Stimulated activated CD4-positive, alpha-beta T cell treated with anti-CD3 and anti-CD28 coated beads, Interleukin-15, amount 100 ng/mL, for 48 hours (primary cell): ENCODE measurements at places on chromosomes 3 and 15.
A peak's percentile ranks its signal among the peaks of the same experiment; 100 is the strongest.

- DNase-seq: no peak
Measured at GRCh38 chr15:91422797-91423196, 322.7 kb downstream of the SV2B start.

GRCh38 chr3:40940651-40941050 lies 258.7 kb upstream of the CTNNB1 start:
- no peak for DNase-seq

GRCh38 chr3:78870484-78870883 lies 897.3 kb downstream of the ROBO1 start:
- DNase-seq: no peak

DNA sequence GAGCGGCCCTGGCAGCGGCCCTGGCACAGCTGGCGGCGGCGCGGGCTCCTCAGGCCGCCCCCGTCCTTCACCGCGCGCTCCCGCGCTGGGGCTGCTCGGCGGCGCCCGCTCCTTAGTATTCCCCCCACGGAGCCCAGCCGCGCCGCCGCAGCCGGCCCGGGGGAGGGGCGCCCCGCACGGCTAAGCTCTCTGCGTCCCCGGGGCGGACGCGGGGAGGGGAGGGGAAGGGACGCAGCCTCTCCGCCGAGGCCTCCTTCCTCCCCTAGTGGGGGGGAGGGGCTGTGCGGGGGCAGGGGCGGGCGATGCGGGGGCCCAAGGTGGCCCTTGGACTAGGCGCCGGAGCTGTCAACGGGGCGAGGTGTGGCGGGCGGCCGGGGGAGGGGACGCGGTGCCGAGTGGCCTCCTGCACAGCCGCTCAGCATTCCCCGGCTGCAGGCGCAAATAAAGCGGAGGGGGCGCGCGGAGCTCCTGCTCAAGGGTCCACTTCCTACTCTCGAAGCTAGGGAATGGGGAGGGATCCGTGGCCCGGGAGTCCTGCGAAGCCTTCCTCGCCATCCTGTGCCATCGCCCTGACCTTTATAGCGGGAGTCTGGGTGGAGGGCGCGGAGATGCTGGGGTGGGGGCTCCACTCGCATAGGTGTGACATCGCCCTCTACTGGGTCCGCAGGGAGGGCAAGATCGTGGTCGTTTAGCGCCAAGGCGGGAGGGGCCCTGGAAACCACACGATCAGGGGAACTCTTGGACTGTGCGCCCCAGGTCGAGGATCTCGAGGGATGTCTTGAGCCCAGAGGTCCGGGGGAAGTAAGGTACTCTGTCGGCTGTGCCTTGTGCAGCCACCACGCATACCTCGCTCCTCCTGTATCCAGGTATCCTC lies 22.2 kb downstream of the EPHB3 start:
- DNase-seq: no peak

DNA sequence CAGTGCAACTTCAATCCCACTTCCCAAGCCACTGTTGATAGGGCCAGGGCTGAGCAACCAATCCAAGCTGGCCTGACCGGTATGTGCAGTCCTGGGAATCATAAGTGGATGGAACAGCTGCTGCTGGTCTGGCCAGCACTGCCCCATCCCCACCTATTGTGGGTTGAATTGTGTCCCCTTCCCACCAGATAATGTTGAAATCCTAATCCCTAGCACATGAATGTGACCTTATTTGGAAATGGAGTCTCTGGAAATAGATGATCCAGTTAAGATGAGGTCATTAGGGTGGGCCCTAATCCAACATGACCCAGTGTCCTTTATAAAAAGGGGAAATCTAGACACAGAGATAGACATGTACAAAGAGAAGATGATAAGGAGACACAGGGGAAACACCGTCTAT lies 13.7 kb upstream of the PDIA5 start:
- no peak for DNase-seq

DNA sequence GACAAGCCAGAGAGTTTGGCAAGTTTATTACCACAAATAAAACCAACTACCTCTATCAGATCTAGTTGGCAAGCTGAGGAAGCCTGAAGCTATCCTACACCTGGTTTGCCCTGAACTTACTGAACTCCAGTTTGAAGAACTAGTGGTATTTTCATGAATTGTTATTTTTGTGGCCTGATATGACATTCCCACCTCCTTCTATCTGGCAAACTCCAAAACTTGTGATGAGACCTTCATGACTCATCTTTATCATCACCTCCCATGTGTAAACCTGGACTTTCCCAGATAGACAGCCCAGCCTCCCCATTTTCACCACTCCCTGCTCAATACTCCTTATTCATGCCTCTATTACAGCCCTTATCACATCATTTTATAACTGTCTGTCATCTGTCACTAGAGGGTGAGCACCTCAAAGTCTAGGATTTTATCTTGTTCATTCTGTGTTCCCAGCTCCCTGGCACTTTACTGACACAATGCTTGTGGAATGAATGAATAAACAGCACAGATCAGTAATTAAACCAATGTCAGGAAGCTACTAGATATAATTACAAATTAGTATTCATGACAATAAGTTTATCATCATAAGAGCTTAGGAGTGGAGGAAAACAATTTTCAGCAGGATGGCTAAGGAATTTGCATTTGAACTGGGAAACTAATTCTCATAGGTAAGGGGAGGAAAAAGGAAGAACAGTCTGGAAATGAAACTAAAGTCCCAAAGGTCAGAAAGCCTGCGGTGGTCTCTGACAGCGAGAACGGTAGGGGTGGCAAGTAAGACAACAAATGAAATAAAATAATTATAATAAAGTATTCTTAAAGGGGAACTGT lies 13.2 kb upstream of the TRANK1 start:
- DNase-seq: no peak

DNA sequence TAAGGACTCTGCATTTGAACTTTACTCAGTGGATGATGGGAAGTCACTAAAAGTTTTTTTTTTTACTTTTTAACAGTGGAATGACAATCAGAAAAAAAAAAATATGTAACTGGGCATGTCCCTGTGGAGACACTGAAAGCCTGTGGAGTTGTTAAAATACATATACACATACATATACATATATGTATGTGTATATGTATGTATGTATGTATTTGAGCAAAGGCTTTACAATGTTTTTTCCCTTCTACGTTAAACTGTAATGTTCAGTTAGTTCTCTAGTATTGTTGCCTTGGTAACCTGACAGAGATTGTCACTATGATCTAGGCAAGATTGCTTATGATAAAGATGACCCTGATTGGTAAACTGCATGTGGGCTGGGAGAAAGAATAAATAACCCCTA lies 30.3 kb downstream of the NSUN3 start:
- no peak for DNase-seq

- DNase-seq: no peak
Measured at GRCh38 chr3:186168976-186169375, 60.1 kb upstream of the ETV5 start.

DNA sequence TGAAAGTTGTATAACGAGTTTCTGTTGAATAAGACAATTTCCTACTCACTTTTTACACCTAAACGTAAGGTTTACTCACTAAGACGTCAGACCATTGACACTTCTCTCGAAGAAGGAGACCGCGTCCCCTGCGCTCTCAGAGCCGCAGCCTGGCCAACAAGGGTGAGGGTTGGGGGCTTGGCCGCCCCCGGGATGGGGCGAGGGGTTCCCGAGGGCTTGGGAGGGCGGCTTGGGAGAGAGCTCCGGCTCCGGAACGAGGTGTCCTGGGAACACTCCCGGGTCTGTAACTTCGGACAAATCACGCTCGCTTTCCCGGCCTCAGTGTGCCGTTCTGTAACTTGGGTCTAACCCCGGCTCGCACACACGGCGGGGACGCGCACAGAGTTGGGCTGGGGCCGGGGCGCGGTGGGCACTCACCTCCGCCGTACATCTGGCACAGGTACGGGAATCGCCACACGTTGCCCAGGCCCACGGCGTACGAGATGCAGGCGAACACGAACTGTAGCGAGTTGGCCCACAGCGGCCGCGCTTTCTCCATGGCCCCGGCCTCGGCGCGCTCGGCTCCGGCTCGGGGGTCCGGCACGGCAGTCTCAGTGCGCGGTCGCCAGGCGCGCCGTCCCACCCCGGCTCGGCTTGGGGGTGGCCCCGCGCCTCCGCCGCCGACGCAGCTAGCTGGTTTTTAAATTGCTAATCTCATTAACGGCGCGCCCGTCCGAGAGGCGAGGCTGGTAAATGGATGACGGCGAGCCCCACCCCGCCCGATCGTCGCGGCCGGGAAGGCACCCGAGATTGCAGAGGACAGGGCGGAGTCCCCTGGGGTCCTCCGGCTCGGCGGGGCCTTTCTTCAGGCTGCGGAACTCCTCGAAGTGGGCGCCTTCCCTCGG lies at the start of gene SLC6A20:
SLC6A20 (minus strand) TSS at position 655 of the 884 bp plus-strand sequence; CDS start at position 538, 117 bp downstream.
- DNase-seq: no peak

GRCh38 chr3:10515884-10516495 lies 10.6 kb upstream of the ATP2B2 start:
- DNase-seq: no peak

DNA sequence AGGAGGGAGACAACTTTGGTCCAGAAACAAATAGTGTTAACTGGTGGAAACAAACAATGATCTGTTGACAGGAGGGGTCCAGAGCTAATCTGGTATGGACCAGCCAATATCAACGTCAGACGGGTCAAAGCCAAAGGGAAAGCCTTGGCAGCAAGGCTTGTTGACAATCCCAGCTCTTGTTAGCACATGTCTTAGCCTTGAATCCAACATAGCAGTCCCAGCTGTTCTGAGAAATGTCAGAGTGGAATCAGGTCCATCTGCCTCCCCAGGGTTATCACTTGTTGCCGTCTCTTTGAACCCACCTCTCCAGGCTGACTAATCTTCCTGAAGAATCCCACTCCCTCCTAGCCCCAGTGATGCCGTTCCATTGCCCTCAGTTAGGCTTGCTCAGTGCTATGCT lies 404.6 kb upstream of the MCTP2 start:
- no peak for DNase-seq

DNA sequence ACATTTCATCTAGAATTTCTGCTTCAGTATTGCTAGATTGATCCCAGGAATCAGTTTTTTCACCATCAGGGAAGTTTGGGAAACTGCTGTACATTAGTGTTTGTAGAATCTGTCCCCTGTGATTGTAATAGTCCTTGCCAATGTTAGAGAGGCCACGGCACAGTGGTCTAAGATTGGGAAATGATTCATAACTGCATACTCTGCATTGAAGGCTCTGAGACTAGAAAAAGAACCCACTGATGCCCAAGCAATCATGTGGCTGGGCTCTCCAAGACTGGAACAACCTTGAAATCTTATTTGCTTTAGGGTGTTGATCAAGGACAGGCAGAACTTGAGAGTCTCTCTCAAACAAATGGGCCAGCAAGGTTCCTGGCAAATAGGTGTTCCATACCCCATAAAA lies 245.6 kb upstream of the LRTM1 start:
- DNase-seq: no peak

DNA sequence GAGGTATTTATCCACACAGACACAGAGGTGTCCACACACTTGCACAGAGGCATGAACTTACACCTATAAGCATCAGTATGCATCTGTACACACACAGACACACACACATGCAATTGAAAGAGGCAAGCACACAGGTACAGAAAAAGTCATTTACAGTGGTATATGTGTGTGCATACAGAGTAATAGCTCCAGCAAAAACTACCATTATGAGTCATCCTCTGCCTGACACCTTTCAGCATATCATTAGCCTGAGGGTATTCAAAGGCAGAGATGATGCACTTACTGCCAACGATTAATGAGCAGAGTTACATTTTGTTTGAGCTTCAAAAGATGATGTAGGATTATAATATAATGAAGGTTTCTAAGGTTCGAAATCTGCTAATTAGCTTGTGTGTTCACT lies 100.3 kb upstream of the TPRG1 start:
- no peak for DNase-seq

GRCh38 chr3:11903047-11903446 lies 56.4 kb upstream of the TAMM41 start:
- DNase-seq: no peak

GRCh38 chr3:46895204-46895660 lies 17.7 kb downstream of the PTH1R start:
- peak; percentile 34 for DNase-seq

DNA sequence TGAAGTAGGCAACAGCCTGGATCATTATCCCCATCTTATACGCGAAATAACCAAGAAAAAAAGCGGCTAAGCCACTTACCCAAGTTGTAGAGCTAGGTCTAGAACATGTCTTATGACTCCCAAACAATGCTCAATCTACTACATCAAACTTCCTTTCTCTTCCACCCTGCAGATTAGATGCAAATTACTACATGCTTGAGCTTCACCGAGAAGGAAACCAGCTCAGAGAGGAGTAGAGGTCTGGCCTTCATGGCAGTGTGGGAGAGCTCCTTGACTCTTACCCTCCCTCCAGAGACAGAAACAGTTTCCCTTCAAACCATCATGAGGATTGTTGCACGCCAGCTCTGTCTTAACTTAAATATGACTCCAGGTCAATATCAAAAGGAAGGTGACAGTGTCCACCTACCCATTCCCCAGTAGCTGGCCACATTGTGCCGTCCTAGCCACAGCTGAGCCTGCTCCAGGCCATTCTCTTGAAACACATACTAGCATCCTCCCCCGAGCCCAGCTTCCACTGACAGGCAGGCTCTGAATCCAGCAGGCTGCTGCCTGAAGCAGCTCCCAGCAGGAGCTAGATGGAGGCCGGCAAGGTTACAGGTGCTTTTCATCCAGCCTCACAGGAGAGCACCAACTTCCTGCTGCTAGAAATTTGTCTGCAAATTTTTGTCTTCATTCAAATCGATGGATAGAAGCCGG lies 56.8 kb downstream of the CPN2 start:
- DNase-seq: no peak

GRCh38 chr15:76169911-76170800 lies 110.4 kb downstream of the TMEM266 start:
- no peak for DNase-seq

DNA sequence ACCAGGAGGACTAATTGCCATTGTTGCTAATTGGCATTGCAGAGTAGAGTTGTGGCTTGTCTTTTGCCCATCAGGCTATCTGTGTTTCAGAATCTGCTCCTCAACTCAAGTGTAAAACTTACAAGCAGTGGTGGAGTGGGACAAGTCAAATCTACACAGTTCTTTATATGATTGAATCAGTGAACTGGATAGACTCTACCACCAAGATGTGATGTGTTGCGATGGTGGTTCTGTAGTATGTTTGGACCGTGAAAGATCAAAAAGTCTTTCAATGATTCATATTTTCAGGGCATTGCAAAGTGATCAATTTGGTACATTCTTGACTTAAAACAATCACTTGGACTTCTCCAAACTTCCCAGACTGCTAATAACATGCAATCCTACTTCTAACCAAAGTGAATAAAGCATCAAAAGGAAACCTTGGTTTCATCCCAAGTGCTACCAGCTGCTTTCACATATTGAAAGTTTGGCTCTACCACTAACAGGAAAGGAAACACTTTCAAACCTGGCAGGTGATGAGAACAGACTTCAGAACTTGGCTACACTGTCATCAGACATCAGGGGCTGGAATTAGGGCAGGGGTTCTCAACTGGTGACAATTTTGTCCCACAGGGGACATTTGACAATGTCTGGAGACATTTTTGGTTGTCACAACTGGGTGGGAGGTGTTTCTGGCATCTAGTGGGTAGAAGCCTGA lies 844.7 kb upstream of the CFAP20DC start:
- DNase-seq: no peak
